ENCODE measurements at places on chromosomes 6 and 20. TPM values are rescaled to one million over a fixed set of nuclear protein-coding genes. Genes with fewer than 3 reads are reported as not detected.

The PGC gene
- not detected for total RNA-seq

The PRSS16 gene
- not detected for total RNA-seq

The ULBP1 gene
- total RNA-seq: 0.56 TPM

The SLPI gene
- total RNA-seq: not detected

The NCR2 gene
- not detected for total RNA-seq

The LY86 gene
- not detected for total RNA-seq

GRCh38 chr6:157982102-157982562 lies 469 bp downstream of the SYNJ2 start:
- no peak for DNase-seq
- no peaks in the 10 kb centered on the region for H3K36me3 ChIP-seq
- peak overlapping the region; percentile 52 for H3K27ac ChIP-seq
- H3K4me1 ChIP-seq: peaks cover 31% of the 10 kb centered on the region
- H3K4me3 ChIP-seq: peak overlapping the region; percentile 73
- no peaks in the 10 kb centered on the region for H3K27me3 ChIP-seq

DNA sequence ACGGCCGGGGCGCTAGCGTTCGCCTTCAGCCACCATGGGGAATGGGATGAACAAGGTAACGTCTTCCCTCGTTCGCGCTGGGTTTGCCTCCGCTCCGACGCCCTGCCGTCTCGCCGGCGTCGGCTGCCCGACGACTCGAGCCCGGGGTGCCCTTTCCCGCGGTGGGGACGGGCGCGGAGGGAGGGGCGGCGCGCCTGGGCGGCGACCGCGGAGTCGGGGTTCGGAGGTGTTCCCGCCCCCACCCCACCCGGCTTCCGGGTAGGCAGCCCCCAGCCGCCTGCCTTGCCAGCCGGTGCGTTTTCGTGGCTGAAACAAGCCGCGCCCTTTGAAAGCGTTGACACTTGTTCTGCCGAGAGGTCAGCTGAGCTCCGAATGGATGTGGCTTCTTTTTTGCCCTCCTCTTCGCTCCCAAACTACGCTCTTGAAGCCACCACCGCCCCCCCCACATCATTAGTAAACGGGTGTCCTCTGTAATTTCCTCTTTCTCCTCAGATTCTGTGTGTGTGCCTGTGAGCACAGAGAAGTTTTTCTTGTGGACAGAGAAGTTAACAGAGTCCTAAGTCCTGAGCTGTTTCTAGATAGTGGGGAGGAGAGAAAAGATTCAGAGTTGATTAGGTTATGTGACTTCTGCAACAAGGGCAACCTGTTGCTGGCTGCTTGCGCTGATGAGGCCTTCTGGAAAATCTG lies 362 bp downstream of the DUSP22 start:
- H3K36me3 ChIP-seq: no peaks in the 10 kb centered on the region
- DNase-seq: peak; percentile 24
- H3K27me3 ChIP-seq: peaks cover 5% of the 10 kb centered on the region
- peaks cover 4% of the 10 kb centered on the region for H3K4me1 ChIP-seq
- peak overlapping the region; percentile 94 for H3K4me3 ChIP-seq
- peak overlapping the region; percentile 81 for H3K27ac ChIP-seq

All from IMR-90 (cell line).